IPS DF 19.7 (cell line): ENCODE measurements at places on chromosomes 12 and 14.

DNA sequence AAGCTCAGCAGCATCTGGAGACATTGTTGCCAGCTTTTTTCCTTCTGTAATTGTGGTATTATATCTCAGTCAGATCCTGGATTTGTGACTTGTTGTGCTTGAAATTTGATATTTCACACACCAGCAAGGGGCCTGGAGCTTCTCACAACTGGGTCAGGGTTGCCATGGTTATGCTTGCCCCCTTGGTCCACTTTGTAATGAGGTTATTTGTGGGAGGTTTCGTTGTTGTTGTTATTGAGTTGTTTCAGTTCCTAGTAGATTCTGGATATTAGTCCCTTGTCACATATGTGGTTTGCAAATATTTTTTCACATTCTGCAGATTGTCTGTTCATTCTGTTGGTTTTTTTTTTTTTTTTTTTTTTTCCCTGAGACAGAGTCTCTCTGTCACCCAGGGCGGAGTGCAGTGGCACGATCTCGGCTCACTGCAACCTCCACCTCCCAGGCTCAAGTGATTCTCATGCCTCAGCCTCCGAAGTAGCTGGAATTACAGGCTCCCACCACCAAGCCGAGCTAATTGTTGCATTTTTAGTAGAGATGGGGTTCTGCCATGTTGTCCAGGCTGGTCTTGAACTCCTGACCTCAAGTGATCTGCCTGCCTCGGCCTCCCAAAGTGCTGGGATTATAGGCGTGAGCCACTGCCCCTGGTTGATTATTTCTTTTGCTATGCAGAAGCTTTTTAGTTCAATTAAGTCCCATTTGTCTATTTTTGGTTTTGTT, 80.6 kb upstream of the ETV6 start:
- no peak for DNase-seq

- no peak for DNase-seq
Measured at GRCh38 chr12:52655720-52656124, 3.7 kb upstream of the KRT2 start.

GRCh38 chr14:106872611-106873446, 1346.4 kb downstream of the TMEM121 start:
- DNase-seq: no peak

DNA sequence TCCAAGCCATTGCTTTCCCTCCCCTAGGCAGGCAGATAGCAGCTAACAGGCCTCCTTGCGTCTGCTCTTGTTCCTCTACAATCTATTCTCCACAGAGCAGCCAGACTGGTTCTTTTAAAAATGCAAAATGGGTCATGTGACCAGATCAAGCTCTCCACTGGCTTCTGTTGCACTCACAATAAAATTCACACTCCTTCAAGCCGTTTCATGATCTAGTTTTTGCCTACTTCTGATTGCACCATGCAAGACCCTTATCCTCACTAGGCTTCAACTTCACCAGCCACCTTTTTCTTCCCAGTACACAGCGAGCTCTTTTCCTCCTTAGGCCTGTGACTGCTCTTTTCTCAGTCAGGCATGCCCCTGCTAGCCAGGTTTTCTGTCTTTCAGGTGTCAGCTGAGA, 6.1 kb upstream of the KRAS start:
- DNase-seq: no peak

DNA sequence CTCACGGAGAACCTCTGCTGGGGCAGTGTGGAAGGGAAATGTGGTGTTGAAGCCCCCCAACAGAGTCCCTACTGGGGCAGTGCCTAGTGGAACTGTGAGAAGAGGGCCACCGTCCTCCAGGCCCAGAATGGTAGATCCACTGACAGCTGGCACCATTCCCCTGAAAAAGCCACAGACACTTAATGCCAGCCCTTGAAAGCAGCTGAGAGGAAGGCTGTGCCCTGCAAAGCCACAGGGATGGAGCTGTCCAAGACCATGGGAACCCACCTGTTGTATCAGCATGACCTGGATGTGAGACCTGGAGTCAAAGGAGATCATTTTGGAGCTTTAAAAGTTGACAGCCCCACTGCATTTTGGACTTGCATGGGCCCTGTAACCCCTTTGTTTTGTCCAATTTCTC, 363.5 kb upstream of the PRICKLE1 start:
- no peak for DNase-seq

GRCh38 chr12:130683811-130684210, 32.3 kb downstream of the RIMBP2 start:
- DNase-seq: no peak

- DNase-seq: no peak
Measured at GRCh38 chr12:52821826-52822660, 8.1 kb upstream of the KRT4 start.

DNA sequence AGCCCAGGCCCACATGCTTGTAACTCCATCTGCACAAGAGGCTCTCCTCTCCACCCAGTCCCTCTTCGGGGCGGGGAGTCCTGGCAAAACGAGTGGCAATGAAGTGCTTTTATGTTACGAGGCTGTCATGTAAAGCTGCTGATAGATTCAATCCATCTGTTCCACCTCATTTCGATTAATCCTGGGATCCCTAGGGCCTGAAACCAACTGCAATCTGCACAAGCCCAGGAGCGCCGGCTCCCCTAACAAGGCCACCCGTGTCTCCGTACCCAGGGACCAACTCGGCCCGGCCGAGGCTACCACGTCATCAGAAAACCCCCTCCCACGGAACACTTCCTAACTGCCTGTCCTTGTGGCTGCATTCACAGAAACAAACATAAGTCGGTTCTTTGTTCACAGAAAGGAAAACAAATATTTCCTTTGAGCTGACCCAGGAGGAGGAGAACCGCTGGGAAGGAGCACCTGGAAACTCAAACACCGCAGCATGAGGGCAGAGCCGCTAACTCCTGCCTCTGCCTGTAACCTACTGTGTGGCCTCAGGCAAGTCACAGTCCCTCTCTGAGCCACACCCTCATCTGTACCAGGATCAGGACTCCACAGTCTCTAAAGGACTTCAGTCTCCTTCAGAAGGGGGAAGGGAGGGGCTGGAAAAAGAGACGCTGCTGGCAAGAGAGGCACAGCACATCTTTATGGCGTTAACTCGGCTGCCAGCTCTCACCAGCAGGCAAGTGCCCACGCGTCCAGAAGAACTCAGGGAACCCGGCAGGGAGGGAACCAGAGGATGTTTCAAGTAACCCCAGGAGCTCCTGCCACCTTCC, 47.8 kb downstream of the CCDC88C start:
- DNase-seq: no peak

- no peak for DNase-seq
Measured at GRCh38 chr12:50519353-50519752, 14.6 kb downstream of the DIP2B start.

DNA sequence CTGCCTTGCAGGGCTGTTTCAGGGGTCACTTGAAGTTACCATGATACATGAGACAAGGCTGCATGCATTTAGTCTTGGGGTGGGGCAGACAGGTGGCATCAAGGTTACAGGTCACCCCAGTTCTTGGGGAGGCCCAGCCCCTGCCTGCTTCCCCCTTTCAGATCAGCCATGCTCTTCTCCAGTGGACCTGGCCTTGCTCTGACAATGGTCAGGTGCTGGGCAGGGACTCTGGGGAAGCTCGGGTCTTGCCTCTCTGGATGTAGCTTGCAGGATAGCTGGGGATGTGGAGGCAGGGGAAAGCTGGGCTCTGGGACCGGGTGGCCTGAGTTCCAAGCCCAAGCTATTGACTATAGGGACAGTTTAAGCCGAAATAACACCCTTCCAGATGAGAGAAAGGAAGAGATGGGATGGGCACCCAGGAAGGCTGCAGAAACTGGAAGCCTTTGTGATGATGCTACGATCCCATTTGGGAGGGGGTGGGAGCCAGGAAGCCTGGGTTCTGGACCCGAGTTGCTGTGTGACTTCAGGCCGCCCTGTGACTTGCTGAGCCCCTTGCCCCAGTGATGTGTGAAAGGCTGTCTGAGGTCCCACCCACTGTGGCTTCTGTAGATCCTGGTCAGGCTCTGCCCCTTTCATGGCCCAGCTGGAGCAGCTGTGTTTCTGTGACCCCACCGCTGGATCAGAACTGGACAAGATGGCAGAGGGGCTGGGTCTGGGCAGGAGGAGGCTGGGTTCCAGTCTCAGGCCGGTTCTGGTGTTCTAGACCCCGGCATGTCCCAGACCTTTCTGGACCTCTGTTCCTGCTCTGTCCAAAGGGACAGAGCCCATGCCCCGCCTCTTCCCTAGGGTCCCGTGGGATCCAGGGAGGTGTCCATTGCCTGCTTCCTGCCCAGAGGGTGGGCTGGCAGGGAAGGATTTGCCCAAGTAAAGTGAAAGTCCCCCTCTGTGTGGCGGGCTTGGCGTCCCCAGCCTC, 2.1 kb downstream of the TNFAIP2 start:
- DNase-seq: no peak

DNA sequence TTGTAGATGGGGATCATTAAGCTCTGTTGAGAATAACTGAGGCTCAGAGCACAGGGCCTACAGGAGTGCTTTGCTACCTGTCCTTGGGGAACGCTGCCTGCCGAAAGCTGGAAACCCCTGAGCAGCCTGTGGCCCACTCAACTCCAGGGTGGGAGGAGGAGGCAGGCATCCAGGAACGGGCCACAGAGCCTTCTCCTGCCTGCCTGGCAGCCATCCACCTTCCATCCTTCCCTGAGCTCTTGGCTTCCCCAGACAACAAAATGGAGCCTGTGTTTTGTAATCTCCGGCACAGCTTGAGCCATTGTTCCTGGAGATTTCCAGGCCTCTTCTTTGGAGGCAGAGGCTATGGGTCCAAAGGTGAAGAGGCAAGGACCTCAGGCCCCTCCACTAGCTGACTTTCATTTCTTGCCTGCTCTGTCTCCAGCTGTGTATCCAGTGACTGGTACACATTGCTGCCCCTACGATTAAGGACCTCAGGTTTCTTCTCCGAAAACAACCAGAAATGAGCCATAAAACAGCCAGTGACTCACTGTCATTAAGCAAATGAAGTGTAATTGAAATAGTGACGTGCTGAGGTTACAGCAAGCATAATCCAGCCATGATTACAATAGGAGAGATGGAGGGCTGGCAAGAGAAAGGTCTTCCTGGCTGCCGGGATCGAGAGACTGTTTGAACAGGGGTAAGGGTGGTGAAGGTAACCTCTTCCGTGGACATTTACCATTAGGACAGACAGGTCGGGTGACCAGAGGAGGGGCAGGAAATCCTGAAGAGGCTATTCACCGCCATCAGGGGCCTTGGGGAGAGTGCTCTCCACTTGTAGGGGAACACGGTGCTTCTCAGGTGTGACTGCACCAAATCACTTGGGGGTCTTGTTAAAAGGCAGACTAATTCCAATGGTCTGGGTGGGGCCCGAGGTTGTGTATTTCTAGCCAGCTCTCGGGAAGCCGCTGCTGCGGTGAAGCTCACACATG, 56.3 kb upstream of the KCNA5 start:
- no peak for DNase-seq

- no peak for DNase-seq
Measured at GRCh38 chr14:106227793-106228192, 701.4 kb downstream of the TMEM121 start.

GRCh38 chr14:84036840-84037239, 1493.1 kb upstream of the FLRT2 start:
- no peak for DNase-seq

- no peak for DNase-seq
Measured at GRCh38 chr14:66224492-66225178, 261.5 kb upstream of the CCDC196 start.

GRCh38 chr14:32195636-32196035, 6.2 kb upstream of the RNU6-7 start:
- no peak for DNase-seq

- no peak for DNase-seq
Measured at GRCh38 chr12:41536813-41537490, 348.8 kb downstream of the PDZRN4 start.

DNA sequence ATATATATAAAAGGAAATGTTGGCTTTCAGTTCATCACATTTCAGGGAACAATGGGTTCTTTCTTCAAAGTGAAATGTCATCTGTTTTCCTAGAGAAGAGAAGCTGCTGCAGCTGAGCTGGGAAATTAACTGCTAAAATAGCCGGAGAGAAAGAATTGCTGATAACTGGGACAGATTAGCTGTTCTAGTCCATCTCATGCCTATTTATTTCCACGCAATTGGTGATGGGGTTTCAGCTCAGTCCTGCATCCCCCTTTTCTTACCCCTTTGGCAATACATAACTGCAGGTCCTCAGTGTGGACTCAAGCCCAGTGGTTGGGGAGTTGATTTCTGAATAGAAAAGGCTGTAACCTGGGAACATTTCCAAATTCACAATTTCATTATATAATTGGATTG, 436.9 kb upstream of the TMEM132C start:
- no peak for DNase-seq

- DNase-seq: no peak
Measured at GRCh38 chr14:103347091-103347815, 13.2 kb downstream of the EIF5 start.

- no peak for DNase-seq
Measured at GRCh38 chr12:114944736-114945135, 260.8 kb upstream of the TBX3 start.

GRCh38 chr12:44384136-44384535, 492.0 kb downstream of the NELL2 start:
- DNase-seq: no peak

- DNase-seq: no peak
Measured at GRCh38 chr12:45828402-45828801, 98.9 kb downstream of the ARID2 start.

GRCh38 chr12:96120359-96121100, 73.6 kb upstream of the ELK3 start:
- DNase-seq: no peak

DNA sequence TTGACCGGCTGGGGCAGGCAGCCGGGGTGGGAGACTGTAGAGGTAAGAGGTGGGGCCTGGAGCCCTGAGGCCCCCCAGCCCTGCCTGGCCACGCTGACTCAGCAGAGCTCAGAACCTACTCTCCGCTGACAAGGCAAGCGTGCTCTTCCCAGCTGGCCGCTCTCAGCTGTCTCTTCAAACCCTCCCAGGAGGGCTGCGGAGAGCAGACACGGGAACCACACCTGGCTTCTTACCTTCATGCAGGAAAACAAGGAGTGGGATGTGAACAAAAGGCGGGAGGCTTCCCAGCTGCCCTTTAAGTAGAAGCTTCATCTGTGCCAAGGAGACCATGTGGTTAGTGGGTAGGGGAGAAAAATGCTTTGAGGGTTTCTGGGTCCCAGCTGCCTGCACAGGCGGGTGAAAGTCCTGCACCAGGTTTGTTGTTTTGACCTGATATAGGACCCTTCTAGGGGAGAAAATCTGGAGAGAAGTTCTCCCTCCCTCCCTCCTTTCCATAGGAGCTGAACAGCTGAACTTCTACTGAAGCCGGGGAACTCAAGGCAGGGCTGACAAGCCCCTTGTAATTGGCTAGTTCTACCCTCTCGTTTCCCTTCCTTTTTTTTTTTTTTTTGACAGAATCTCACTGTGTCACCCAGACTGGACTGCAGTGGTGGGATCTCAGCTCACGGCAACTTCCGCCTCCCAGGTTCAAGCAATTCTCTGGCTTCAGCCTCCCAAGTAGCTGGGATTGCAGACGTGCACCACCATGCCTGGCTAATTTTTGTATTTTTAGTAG, 12.8 kb upstream of the TESC start:
- DNase-seq: no peak

DNA sequence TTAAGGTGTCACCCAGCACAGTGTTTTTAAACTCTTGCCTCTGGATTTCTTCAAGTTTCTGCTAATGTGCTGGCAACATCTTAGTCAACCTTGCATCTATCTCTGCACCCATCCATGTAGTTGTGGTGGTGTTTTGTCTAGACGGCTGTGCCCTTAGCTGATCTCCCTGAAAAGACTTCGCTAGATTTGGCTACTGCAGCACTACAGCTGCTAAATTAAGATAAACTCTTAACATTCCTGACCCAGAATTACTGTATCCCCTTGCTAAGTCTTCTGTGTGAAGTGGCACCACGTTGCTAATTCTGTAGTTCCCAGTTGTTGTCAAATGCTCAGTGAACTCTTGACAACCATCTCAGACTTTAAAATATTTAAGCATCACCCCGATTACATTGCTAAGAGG, 66.8 kb downstream of the SRGAP1 start:
- DNase-seq: no peak
